ENCODE measurements at places on chromosomes 5 and 9.

- DNase-seq = no peak
Observed at GRCh38 chr9:94982211-94982610, 255.7 kb downstream of the AOPEP start.

DNA sequence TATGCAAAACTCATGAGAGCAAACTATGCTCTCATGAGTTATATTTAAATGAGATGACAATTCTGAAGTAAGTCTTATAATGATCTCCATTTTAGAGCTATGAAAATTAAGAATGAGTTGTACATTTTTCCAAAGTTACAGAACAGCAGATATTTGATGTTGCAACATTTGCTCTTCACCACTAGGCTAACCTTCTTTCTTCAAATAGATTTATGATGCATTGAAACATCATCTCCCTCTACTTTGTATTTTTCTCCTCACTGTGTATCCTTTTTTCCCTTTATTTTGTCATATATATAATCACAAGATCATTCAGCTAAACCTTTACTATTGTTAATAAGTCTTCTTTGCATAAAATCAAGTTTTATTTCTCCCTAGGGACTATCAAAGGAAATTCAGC is 497.7 kb upstream of the TYRP1 start:
- DNase-seq = no peak

- DNase-seq = no peak
Observed at GRCh38 chr5:137453483-137454080, 45.5 kb downstream of the SPOCK1 start.

DNA sequence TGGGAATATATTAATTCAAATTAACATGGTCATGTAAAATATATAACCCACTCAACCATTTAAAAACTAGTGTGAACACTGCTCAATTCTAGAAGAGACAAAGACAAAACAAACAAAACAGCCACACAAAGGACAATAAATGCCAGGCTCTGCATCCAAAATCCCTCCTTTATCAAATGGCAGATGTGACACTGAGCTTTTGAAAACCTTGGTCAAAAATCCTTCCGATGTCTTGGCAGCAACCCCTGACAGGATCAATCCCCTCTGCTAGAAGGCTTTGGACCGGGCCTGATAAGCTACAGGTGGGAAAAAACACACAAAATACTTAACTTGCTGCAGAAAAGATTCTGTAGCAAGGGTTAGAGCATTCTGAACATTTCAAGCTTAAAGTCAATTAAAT is 61.5 kb downstream of the ZFR start:
- no peak for DNase-seq

DNA sequence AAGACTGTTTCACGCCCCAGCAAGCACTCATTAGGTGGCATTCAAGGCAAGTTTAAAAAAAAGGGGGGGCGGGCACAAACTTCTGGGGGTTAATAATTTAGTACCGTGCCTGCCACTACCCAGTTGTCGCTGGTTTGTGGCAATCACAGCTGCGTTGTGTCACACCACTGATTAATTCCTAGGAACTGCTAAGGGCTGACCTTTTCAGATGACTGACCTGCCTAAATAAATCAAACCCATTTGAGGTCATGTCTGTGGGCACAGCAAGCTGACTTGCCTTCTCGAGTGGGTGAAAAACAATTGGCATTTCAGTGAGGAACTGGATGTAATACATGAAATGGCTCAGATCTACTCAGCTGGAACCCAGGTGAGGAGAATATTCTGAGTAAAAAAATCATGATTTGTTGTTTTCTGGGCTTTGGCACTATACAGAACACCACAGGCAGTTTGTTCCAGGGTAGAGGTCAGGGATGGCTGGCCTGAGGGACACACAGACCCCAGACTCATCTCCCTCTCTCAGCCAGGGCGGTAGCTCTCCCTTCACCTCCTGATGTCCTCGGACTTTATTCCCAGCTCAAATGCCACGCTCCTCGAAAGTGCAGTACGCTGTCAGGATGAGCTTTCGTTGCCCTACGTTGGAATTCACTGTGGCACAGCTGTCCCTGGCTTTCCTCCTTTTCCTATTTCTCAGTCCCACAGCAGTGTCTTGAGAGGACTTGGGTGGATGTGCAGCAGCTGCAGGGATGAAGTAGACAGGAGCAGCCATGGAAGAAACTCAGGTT is 15.5 kb upstream of the MGAT1 start:
- no peak for DNase-seq

- DNase-seq = no peak
Observed at GRCh38 chr5:10601246-10602030, 37.6 kb downstream of the ANKRD33B start.

- DNase-seq = no peak
Observed at GRCh38 chr5:142869886-142870285, 99.7 kb downstream of the ARHGAP26 start.

- no peak for DNase-seq
Observed at GRCh38 chr5:172713809-172714490, 57.0 kb downstream of the DUSP1 start.

GRCh38 chr9:20271096-20271495 is 351.2 kb downstream of the MLLT3 start:
- no peak for DNase-seq

GRCh38 chr5:83099001-83099400 is 21.7 kb downstream of the XRCC4 start:
- no peak for DNase-seq

DNA sequence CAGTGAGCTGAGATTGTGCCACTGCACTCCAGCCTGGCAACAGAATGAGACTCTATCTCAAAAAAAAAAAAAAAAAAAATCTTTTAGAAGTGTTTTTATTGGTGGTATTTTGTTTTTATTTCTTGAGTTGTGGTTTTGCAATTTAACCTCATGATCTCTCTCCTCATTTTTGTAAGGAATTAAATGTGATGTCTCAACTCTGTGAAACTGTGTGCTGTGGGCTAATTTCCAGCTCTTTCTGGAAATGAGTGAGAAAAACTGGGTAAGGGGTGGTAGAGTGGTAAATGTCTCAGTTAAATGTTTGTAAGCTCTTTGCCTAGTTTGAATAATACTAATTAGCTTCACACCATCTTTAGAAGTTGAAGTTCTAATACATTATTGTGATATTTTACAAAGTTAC is 29.0 kb downstream of the ACO1 start:
- no peak for DNase-seq

DNA sequence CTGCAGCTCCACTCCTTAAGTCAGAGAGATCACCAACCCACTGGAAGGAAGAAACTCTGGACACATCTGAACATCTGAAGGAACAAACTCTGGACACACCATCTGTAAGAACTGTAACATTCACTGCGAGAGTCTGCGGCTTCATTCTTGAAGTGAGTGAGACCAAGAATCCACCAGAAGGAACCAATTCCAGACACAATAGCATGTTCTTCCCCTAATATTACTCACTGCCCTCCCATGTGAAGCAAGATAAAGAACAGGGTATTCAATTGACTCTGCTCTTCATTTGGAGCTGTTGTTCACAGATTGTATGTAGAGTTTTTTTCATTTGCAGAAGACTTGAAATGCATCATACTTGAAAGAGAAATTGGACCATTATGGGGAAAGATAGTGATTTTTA is 10.8 kb downstream of the SAXO1 start:
- DNase-seq = no peak

- DNase-seq = no peak
Observed at GRCh38 chr5:154778534-154778933, 23.4 kb downstream of the LARP1 start.

DNA sequence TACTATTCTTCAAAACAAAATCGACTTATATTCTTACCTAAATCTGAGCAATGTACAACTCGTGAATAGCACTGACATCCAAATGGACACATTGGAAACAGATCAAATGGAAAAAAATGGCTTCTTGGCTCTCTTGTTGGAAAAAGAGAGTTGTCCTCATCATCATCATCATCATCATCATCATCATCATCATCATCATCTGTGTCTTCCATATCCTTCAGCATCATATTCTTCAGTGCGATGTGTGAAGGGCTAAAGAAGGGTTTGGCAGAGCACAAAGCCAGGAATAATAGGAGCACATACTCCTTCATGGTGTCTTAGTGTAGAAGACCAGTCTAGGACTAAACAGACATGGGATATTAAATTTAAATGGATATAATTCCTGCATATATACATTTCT is 7.7 kb downstream of the ASPN start:
- DNase-seq = no peak

GRCh38 chr9:95079461-95079860 is 238.0 kb downstream of the FANCC start:
- no peak for DNase-seq

- DNase-seq = no peak
Observed at GRCh38 chr5:97085459-97086181, 56.8 kb downstream of the LIX1 start.

- no peak for DNase-seq
Observed at GRCh38 chr9:73165911-73166310, 14.2 kb downstream of the ANXA1 start.

- no peak for DNase-seq
Observed at GRCh38 chr9:121184463-121184862, 17.2 kb downstream of the RAB14 start.

DNA sequence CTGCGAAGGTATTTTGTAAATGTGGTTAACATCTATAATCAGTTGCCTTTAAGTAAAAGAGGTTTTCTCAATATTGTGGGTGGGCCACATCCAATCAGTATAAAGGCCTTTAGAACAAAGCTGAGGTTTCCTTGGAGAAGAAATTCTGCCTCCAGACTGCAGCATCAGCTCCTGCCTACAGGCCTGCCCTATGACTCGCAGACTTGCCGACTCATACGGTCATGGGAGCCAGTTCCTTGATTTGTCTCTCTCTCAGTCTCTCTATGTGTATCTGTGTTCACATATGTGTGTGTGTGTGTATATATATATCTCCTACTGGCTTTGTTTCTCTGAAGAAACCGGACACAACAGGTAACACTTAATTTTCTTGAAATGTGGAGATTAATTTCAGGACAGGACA is 45.3 kb downstream of the SLC36A1 start:
- DNase-seq = no peak

DNA sequence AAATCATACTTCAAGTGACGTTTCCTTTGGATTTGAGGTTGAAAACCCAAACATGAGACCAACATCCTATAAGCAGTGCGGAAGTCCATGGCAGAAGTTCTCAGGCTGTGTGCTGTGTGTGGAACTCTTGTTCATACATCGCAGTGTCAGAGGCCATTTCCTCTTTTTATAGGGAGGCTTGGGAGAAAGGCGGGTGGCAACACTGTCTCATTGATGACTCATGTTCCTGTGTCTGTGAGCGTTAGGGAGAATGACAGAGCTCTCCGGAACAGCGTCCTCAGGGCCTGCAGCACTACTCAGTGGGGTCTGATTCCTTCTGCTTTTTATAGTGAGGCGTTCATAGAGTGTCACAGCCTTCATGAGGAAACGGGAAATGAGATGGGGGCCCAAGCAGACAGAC is 98.8 kb upstream of the BASP1 start:
- DNase-seq = no peak

DNA sequence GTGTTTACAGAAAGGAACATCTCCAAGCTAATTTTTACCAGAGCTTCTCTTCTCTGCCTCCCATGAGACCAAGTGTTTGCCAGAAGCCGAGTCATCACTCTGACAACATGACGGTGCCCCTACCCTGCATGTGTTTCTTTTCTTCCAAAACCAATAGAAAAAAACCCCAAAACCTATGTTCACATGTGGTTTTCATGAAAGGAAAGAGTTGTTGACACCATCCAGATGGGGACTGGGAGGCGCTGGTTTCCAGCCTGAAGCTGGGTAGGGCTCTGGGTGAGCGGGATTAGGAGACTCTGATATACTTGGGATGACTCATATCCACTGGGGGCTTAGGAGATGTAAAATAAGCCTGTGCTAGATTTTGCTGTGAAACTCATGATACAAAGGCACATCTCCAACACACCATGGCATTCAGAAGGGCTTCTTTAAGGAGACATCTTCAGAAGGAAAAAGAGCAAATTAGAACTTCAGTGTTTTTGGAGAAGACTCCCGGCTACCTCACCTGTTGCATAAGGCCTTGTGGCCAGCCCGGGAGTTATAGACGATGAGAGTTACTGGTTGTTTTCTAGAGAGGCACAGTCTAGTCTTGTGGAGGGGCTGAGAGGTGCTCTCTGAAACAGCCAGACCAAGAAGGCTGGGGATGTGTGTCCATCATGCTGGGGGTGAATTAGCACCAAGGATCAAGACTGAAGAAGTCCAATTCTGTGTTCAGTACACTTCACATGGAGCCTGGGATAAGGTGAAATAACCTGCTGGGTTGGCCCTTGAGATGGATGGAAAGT is 108.9 kb upstream of the LHFPL2 start:
- DNase-seq = no peak

GRCh38 chr5:149807614-149808013 is 77.5 kb downstream of the PPARGC1B start:
- DNase-seq = no peak

GRCh38 chr5:179165421-179166170 is 105.4 kb downstream of the ZNF354C start:
- no peak for DNase-seq

DNA sequence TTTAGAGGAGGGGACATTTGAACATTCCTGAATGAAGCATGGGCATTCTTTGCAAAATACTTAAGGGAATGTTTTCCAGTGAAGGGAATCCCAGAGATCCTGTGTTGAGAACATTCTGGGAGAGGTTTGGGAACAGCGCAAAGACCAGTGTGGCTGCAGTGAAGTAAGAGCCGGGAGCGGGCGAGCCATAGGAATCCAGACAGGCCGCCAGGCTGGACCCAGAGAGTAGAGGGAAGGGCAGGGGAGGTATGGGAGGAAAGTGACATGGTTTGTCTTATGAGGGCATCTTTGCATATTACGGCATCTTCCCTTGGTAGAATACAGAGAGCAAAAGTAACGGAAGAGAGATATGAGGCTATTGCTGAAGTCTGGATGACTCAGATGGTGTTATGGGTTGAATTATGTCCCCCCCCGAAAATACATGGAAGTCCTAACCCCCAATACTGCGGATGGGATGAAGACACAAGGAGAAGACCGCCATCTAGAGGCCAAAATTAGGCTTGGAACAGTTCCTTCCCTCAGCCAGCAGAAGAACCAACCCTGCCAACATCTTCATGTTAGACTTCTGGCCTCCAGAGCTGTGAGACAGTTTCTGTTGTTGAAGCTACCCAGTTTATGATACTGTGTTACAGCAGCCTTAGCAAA is 268.2 kb downstream of the MAST4 start:
- DNase-seq = peak; percentile 10

DNA sequence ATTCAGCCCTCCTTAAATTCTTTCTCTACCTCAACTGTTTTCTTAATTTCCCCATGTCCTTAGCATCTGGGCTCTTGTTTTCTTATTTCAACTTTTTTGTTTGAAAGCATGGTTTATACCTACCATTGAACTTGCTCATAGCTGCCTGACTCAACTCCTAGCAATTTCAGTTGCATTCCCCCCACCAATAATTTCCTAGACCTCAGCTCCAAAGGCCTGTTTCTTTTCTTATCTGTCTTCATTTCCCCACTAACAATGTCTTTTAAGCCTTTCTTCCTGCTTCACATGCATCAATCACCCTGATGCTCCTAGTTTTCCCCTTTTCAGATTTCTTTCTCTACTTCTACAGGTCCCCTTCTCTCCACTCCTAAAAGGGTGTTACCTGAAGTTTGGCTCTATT is 129.7 kb upstream of the PDE4D start:
- DNase-seq = no peak

DNA sequence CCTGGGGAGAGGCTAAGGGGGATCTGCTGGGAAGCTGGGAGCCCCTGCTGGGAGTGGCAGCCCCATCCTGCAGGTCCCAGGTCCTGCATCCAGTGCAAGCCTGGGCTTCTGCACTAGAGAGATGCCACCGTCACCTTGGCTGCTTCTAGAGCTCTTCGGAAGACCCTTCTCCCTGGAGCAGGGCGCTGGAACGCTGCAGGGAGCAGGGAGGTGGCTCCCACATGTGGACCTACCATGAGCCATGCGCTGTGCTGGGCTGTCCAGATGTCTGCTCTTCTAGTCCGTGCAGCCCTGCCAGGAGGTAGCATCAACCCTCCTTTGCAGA is 90.9 kb upstream of the PHYKPL start:
- no peak for DNase-seq

GRCh38 chr9:22157276-22157675 is 148.2 kb upstream of the CDKN2B start:
- DNase-seq = no peak
